Stimulated activated CD8-positive, alpha-beta memory T cell treated with anti-CD3 and anti-CD28 coated beads, Interleukin-4, amount 100 ng/mL, for 1 hour (primary cell): ENCODE measurements at places on chromosomes 6 and 20.

DNA sequence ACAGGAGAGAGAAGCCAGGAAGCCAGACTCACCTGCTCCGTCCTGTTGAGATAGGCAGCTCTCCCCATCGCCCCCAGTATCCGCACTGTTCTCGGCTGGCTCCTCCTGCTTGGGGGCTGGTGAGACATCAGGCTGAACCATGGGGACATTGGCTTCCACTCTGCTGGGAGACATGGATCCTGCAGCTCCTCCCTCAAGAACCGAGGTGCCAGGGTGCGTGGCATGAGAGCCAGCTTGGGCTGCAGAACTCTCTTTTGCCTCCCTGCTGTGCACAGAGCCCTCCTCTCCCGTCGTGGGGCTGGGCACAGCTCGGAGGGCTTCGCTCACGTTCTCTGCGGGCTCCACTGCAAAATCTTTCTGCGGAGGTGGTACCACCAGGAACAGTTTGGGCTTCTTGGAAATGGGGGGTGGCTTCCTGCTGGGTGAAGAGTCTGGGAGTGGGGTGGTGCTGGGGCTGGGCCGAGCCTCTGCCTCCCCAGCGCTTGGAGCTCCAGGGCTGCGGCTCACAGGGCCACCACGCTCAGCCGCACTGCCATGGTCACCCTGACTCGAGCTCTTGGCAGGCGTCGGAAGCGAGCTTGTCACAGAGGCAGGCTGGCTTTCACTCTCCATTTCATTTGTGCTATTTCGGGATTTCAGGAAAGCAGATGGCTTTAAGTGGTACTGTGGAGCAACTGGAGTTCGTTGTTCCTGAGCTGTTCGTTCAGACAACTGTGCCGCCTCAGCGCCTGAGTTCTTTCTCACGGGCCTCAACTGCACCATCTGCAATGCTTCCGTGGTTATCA lies 26.5 kb downstream of the HEBP2 start:
- DNase-seq = no peak

- DNase-seq = no peak
Observed at GRCh38 chr6:103675807-103676406, 1183.8 kb downstream of the HACE1 start.

GRCh38 chr20:44247131-44247571 lies at the start of gene GDAP1L1:
Gene GDAP1L1, plus strand, starts transcription at chr20:44247308. Its CDS starts 27 bp downstream, at chr20:44247335.
- no peak for DNase-seq

- no peak for DNase-seq
Observed at GRCh38 chr6:79762370-79762769, 131.2 kb downstream of the SH3BGRL2 start.

DNA sequence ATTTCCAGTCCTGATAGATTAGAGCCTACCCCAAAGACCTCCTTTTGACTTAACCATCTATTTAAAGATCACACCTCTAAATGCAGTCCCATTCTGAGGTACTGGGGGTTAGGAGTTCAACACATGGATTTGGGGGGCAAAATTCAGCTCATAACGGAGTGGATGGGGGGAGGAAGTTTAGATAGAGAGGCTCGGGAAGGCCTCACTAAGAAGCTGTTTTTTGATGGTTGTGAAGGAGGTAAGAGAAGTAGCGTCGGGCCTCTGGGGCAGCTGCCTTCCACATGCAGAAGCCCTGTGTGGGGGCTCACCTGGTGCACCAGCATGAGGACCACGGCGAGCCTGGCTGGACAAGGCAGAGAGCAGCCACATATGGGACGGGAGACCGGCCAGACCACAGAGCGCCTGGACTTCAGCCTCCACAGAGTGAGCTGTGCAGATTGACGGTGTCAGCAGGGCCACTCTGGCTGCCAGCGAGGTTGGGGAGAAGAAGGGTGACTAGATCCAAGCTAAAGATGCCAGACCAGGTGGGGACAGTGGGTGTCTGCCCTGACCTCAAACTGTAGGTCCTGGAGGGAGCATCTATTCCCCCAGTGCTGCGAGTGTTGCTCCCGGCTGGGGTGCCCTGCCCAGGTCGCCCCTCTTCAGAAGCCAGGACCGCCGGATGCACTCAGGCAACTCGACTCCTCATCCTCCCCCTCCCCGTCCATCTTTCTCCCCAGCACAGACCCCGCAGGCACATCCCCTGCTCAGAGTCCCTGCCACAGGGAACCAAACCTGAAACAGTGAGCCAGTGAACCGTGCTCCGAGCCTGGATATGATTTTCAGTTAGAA lies 5.1 kb upstream of the SYNJ2 start:
- no peak for DNase-seq

GRCh38 chr6:32627831-32628230 lies 9.4 kb upstream of the HLA-DQA1 start:
- DNase-seq = no peak

DNA sequence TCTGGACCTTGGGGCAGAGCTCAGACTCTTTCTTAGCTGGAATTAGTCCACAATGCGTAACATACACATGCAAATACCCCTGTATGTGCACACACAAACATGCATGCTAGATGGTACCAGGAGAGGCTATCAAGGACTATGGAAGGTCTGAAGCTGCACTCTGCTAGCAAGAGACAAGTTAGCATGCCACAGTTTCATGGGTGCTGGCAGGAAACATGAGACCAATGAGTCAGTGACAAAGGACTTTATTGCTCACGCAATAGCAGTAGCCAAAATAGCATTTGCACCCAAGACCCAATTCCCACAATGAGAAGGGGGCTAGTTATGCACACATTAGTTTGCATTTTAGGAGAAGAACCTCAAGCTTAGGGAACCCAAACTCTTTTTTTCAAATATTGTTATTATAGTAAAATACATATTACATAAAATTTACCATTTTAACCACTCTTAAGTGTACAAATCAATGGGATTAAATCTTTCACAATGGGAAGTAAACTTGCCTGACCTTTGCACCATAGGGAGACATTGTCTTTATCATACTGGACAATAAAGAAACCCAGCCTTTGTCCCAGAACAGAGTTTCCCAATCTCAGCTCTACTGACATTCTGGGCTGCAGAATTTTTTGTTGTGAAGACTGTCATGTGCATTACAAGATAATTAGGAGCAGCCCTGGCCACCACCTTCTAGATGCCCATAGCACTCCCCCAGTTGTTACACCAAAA lies 69.1 kb downstream of the NRSN1 start:
- DNase-seq = no peak
